ENCODE measurements at places on chromosomes 1 and 21.

- DNase-seq: no peak
These were observed 17.9 kb downstream of the CAPZA1 start for GRCh38 chr1:112637254-112638109.

- DNase-seq: no peak
These were observed 44.7 kb upstream of the LYPLAL1 start for GRCh38 chr1:219128957-219129356.

DNA sequence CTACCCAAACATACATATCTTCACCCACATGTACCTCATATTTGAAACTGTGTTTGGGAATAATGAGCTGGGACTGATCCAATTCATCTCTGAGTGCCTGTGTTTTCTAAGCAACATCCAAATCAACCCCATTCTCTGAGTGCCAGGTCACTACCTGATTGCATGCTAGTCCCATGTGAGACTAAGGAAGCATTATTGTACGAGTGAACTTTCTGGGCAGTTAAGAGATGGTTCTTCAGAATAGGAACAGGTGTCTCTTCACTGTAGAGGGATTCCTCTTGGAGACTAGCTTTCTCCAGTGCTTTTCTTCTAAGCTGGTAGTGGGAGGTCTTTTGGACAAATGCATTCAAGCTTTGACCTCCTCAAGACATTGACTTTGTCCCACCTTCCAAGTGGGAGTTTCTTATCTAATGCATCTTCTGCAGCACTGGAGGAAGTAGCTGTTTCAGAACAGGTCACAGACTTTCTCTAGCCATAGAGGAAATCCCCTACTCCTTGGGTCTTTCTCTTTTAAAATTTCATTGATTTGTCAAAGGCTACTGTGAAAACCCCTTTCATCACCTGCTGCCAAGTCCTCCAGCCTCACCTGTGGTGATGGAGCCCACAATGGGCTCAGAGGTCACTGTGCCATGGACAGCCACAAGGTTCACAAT is 172.0 kb upstream of the KIAA0040 start:
- no peak for DNase-seq

DNA sequence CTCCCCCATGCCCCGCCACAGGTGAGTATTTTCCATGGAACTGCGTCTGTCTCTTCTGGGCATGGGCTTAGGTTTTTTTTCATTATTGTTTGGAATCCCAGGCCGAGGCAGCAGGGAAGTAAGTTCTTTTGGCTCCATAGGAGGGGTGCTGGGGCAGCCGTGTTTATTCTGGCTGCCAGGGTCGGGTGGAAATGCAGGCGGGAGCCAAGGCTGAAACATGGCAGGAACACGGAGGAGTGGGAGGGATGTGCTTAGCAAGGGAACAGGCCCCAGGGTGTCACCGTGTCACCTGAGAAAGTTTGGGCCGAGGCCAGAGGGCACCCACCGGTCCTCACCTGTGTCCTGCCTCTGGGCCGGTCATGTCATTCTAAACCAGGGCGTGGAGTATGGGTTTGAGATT is 4.5 kb upstream of the DHRS3 start:
- DNase-seq: no peak

- peak; percentile 37 for DNase-seq
These were observed 623.3 kb upstream of the NR5A2 start for GRCh38 chr1:199404191-199404590.

GRCh38 chr1:185156854-185157598 is at the start of the genes SWT1 and TRMT1L:
Gene SWT1 (plus strand): TSS chr1:185157167. CDS start chr1:185160842, 3,675 bp downstream.
Gene TRMT1L (minus strand): TSS chr1:185156953. CDS start chr1:185156712, 241 bp downstream.
- peak; percentile 99 for DNase-seq

DNA sequence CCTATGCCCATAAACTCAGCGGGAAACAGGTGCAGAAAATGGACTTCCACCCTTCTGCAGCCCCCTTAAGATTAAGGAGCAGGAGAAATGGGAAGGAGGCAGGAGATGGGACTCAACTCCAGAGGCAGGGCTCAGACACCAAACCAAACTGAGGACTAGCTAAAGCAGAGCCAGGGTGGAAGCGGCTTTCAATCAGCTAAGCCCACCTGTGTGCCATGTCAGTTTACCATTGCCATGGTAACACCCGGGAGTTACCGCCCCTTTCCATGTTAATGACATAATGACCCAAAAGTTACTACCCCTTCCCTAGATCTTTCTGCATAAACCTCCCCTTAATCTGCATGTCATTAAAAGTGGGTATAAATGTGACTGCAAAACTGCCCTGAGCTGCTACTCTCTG is 653.5 kb downstream of the PTPRU start:
- no peak for DNase-seq

DNA sequence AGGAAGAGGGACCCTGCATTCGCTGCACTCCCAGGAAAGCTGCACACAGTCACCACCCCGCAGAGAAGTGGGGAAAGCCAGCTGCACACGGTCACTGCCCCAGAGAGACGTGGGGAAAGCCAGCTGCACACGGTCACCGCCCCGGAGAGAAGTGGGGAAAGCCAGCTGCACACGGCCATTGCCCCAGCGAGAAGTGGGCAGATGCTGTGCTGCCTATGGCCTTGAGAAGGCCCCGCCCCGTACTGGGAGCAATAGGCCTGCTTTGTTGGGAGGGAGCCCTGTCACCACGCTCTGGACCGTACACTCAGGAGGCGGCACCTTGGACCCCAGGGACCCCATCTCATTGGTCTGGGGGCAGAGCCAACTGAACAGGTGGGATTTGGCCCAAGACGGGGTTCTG is 4.3 kb upstream of the GPR153 start:
- no peak for DNase-seq

GRCh38 chr1:59329412-59330053 is 32.6 kb downstream of the FGGY start:
- DNase-seq: no peak

DNA sequence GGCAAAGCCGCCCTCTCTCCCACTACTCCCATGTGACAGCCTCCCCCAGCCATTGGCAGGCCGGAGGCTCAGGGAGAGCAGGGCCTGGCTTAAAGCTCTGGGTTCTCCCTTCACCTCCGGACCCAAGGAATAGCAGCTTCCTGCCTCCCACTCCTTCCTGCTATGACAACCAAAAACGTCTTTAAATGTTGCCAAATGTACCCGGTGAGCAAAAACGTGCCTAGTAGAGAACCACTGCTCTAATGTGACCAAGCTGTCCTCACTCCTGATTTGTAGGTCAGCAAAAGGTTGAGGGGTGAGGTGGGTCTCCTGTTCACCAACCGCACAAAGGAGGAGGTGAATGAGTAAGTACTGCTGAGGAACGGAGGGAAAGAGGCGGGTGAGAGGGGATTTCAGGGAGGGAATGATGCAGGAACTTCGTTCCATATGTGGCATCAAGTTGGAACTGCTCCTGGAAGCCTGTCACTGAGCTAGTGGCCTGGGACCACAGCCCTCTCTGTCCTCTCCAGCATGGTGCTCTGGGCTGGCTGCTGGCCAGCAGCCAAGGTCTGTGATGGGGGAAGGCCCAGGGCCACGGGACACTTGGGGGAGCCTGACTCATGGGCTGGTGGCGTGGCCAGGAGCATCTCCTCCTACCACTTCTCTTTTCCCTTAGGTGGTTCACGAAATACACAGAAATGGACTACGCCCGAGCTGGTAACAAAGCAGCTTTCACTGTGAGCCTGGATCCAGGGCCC is 5.7 kb downstream of the MRTO4 start:
- no peak for DNase-seq

- DNase-seq: no peak
These were observed 10.8 kb upstream of the OSBPL9 start for GRCh38 chr1:51605961-51606723.

DNA sequence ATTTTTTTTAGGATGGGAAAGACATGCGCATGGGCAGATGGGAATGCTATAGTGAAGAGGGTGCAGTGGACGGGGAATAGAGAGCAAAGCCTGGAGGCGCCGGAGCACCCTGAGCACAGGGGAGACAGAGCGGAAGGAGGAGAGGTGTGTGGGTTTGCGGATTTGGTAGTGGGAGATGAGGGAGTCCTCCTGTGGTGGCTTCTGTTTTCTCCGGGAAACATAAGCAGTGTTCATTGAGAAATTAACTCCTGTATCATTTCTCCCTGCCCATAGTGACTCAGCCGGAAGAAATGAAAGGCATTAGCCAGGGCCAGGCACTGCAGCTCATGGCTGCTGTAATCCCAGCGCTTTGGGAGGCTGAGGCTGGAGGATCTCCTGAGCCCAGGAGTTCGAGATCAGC is 4.7 kb upstream of the PTPRF start:
- DNase-seq: peak; percentile 80

DNA sequence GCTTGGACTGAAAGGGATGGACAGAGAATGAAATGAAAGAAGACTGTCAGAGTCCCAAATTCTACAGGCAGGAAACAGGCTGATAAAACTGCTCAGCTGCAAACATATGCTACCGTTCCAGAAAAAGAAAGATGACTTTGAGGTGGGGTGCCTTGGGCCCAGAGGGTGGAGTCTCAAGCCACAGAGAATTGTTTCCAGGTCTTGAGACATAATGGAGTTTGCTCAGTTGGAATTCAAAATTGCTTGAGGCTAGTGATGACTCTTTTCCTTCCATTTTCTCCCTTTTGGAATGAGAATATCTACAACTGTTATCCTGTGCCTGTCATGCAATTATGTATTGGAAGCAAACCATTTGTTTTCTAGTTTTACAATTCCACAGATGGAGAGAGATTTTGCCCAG is 23.6 kb upstream of the PSEN2 start:
- no peak for DNase-seq
